GM23248 (cell line): ENCODE measurements at places on chromosomes 2 and 18. TPM values are rescaled to one million over a fixed set of nuclear protein-coding genes. Genes with fewer than 3 reads are reported as not detected.
A peak's percentile ranks its signal among the peaks of the same experiment; 100 is the strongest.

The NEB gene
- total RNA-seq, result 1.3 and 1.5 TPM in 2 replicates

The CD207 gene
- not detected in 2 replicates for total RNA-seq

The CNDP1 gene
- total RNA-seq, result not detected in 2 replicates

The SLC4A3 gene
- 0.54 and 1.6 TPM in 2 replicates for total RNA-seq

DNA sequence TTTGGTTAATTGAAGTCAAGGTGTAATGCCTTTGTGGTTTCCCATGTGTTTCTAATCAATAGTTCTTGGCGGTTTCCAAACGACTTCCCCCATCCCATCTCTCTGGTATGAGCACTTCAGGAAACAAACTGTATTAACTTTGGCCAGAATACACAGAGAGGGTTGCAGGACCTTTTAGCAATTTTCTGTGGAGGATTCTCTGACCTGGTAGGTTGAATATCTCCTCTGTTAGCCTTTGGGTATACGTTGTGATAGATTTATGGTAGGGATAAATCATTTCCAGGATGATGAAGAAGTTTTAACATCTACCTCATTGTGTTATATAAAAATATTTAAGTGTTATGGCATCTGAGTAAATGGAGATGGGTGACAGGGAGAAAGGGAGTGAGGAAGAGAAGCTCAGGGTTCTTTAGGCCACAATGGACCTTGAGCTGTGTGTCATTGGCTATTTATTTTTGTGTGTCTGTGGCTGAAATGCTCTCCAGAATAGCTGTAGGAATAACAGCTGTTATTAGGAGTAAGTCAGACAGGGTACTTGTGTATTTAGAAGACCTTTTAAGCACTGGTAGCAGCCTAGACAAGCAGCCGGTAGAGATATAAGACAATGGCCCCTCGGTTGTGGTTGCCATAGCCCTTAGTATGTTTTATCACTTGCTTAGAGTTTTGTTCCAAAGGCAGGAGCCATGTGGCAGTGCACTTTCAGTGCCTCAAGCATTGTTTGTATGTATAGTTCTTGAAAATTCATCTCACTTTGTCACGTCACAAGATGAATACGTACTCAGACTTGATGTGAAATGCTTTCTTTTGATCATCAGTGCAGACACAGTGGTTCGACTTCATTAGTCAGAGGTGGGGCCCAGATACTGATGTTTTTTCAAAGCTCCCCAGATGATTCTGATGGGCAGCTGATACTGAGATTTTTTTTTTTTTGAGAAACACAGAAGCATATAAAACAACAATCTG lies 91.1 kb downstream of the FMNL2 start:
- DNase-seq, result peak; percentile 16

- DNase-seq, result no peak
These were observed 140.0 kb upstream of the GPC1 start for GRCh38 chr2:240295256-240296103.

DNA sequence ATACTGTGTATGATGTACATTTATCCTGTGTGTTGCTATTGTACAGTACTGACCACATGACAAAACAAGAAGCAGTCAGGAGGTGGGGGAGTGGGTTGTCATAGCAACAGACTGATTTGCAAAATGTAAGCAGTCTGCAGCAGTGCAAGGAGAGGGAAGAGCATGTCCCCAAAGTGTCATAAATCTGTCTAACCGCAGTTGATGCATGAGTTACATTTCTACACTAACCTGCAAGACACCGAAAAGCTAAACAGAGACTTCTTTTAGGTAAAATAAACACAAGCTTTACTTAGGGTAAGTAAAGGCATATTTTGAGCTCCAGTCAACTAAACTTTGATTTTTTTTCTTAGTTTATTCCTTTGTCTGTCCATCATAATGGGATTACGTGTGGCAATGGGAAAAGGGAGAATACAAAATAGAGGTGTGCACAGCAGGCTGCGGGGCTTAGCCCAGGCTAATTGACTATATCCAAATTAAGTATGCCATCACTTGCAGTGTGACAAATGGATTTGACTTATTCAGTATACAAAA lies 134.5 kb downstream of the MEIS1 start:
- DNase-seq, result peak; percentile 47

- DNase-seq, result no peak
These were observed 170.1 kb downstream of the DCC start for GRCh38 chr18:52510139-52510538.

- no peak for DNase-seq
These were observed 152.0 kb downstream of the GALNT14 start for GRCh38 chr2:30986231-30986580.

GRCh38 chr2:65532326-65532725 lies 99.9 kb upstream of the SPRED2 start:
- no peak for DNase-seq

DNA sequence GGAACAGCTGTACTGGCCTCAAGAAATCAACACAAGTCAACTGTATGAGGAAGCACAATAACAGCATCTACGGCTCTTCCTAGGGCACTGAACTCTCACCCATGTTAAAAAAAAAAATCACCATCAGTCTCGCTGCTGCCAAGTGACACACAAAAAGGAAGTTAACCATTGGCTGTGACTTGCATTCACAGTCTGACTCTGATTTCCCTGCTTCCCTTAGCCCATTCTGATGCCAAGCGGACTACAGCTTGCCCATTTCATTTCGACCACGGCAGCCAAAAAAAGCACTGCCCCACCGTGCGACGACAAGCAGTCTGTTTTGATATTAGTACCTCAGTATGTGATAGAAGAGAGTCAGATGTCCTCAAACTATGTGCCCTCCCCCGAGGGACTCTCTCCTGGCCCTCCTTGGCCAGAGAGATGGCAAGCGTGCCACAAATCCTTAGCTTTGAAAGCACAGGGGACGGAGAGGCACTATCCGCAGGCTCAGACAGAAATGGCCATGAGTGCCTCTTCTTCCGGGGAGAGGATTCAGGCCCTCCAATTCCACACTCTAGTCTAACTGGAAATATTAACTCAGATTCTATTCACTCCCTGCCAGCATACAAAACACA lies 250.0 kb downstream of the TCF4 start:
- DNase-seq, result peak; percentile 55

- DNase-seq, result no peak
These were observed 68.7 kb downstream of the COL4A4 start for GRCh38 chr2:227095346-227095745.

- no peak for DNase-seq
These were observed 44.7 kb downstream of the PDK1 start for GRCh38 chr2:172600557-172601008.

DNA sequence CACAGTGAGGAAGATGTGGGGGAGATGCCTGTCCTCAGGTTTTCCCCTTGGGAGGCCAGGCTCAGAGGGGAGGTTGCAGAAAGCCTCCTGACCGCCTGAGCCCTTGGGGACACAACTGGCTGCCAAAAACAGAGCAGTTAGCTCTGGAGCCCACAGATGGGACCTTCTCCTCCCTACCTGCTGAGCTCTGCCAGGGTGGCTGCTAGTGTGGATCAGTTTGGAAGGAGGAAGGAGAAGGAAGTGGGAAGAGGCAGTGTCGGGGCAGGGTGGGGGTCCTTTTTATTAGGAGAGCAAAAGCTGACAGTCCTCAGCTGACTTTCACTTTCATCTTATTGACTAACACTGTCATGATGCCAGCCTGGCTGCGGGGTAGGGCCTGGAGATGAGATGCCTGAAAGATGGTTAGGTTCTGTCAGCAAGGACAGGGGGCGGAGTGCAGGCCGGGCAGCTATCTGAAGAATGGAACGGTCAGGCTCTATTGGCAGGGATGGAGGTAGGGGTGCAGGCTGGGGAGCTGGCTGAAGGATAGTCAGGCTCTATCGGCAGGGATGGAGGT lies 188.5 kb upstream of the HDAC4 start:
- no peak for DNase-seq

DNA sequence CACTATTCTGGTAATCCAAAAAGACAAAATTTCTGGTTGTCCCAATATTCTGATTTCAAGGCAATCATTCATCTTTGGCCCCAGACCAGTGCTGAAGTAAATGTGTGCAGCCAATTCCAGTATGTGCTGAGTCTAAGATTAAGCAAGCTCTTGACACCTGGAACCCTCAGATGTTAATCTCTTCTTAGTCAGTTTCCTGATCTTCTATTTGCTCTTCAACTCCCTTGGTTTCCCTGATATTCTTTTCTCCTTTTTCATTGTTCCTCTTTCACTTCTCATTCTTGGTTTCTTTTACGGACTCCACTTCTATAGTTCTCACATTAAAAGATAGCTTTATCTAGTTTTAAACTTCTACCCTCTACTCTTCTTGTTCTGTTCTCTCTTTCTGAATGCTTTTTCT lies 445.7 kb upstream of the FANCL start:
- DNase-seq, result no peak

DNA sequence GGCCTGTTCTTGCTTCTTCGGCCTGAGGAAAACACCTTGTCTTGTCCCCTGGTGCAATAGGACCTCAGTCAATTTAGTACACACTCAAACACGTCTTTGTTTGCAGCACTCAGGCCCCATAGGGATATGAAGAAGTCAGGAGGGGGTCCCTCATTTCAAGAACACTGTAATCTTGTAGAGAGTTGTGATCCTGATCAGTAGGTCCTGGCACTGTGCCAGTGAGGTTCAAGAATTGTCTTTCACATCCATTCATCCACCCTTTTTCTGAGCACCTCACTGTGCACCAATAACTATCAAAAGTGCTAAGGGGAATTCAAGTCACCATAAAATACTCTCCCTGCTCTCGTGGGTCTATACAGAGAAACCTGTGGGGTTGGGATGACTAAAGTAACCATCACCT lies 131.4 kb upstream of the LHCGR start:
- DNase-seq, result no peak

GRCh38 chr2:240156435-240157146 lies 16.1 kb upstream of the OTOS start:
- DNase-seq, result no peak

- no peak for DNase-seq
These were observed 225.3 kb downstream of the SLC8A1 start for GRCh38 chr2:40226637-40227036.

DNA sequence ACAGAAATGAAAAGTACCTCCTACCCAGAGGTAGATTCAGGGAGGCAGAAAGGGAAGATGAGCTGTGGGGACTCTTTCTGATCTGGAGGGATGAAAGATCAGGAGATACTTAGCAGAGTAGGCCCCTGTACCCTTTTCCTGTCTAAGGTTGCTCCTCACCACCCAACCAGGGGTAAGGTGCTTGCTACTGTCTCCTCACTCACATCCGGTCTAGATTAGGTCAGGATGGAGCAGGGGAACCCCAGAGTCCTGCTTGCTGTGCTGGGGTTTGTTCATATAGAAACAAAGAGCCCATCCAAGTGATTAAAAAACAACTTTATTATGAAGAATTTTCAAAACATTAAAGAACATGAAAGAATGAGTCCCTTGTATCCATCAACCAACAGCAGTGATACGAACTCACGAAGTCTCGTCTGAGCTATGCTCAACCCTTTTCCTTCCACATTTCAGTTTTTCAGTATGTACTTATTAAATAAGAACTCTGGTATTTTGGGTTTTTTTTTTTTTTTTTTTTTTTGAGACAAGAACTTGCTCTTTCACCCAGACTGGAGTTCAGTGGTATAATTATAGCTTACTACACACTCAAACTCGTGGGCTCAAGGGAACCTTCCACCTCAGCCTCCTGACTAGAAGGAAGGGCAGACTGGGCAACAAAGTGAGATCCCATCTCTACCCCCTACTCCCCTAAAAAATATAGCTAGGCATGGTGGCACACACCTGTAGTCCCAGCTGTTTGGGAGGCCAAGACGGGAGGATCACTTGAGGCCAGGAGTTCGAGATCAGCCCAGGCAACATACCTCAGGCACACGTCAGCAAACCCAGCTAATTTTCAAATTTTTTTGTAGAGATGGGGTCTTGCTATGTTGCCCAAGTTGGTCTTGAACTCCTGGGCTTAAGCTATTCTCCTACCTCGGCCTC lies 28.5 kb upstream of the MCFD2 start:
- DNase-seq, result no peak

DNA sequence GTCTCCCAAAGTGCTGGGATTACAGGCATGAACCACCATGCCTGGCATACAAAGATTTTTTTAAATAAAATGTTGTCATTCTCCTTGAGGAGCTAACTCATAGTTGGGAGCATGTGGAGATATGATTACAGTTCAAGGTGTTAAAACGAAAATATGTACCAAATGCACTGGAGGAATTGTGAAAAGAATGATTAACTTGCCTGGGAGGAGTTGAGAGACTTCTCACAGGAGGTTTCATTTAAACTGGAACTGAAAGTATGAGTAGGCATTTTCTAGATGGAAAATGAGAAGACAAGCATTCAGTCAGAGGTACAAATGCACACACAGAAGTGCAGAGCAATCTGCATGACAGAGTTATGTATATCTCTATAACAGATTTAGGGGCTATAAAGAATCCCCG lies 126.6 kb upstream of the PDE1A start:
- DNase-seq, result no peak

DNA sequence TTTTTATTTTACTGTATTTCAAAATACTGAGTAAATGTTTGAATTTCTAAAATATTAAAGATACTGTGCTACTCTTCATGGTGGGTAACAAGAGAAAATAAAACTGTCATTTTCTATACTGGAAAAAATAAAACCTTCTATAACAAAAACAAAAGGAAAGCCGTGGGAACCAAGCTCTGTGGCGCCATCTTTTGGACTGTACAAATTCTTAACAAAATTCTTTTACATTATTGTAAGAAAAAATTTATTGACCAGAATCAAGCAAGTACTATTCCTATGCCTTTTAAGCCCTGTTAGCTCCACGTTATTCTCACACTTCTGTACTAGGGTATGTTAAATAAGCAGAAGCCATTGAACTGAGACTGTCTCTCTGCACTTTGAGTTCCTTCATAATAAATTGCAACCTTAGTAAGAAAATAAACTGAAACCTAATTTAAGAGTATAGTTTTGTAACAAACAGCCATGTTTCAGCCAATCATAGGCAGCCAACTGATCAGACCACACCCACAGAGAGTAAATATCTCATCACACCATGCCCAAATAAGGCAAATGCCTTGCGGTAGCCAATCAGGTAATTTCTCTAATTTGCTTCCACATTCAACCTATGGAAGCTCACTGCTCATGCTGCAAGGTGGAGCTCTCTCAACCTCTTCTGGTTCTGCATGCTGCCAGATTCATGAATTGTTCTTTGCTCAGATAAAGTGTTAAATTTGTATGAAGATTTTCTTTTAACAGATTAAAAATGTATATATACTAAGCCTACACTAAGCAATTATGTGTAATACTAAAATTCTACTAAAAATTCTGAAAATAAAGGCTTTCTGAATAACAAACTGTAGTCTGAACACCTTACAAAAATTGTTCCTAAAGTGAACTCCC lies 42.2 kb downstream of the HIBCH start:
- DNase-seq, result peak; percentile 71

DNA sequence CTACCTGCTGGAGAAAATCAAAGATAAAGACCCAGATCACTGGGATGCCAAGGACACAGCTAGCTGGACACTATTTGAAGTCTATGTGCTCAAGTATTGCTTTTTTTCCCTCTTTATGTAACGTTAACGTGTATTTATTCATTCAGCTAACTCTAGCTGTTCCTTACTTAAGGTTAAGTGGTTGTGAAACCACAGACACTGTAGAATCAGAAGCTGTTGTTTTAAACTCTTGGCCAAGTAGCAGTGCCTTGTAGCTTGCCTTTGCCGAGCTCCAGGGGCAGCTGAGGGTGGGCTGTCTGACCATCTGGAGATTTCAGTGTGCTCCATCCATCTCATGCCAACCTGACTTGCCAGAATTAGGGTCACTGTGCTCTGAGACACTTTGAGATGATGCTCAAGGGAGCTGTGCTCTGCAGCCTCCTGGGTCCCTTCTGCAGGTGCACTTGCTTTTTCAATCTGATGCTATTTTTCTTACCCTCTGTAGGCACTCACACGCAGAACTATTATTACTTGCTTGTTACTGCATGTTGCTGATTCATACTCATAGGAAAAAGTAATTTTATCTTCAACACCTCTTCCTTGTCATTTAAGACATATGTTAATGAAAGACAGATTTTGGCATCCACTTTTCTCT lies 116.2 kb downstream of the METTL8 start:
- DNase-seq, result no peak
